ENCODE measurements at places on chromosomes 12 and 14.

- no peak for DNase-seq
Measured at GRCh38 chr14:51962711-51963110, 26.6 kb upstream of the RTRAF start.

- DNase-seq: no peak
Measured at GRCh38 chr12:50018968-50019367, 6.3 kb downstream of the RACGAP1 start.

GRCh38 chr12:70698345-70698744 is 61.1 kb upstream of the PTPRB start:
- DNase-seq: no peak

GRCh38 chr14:24179961-24180796 is 8.3 kb downstream of the REC8 start:
- DNase-seq: no peak

GRCh38 chr14:99158150-99158549 is 113.8 kb downstream of the BCL11B start:
- no peak for DNase-seq

All from stimulated activated CD8-positive, alpha-beta memory T cell treated with anti-CD3 and anti-CD28 coated beads, Interleukin-7, amount 100 ng/mL, for 4 hours (primary cell).